Neural progenitor cell (in vitro differentiated cells): ENCODE measurements at places on chromosomes 13 and 19.

DNA sequence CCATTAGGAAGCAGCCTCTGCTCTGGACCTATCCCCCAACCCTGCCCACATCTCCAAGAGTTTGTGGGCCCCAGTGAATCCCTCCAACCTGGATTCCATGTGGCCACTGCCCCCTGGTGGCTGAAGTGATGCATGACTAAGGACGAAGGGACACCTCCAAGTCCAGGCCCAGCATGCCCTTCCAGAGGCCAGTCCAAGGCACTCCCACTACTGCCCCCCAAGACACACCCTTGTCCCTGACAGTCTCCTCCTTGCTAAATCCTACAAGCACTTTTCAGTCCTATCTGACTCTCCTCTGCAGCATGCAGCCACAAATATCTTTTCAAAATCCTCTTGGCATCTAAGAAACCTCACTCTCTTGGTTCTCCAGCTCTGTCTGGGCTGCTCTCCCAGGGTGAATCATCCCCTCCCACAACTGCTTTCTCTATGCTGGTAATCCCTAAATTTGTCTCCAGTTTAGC lies 33.0 kb downstream of the DEDD2 start:
- DNase-seq: peak; percentile 93

DNA sequence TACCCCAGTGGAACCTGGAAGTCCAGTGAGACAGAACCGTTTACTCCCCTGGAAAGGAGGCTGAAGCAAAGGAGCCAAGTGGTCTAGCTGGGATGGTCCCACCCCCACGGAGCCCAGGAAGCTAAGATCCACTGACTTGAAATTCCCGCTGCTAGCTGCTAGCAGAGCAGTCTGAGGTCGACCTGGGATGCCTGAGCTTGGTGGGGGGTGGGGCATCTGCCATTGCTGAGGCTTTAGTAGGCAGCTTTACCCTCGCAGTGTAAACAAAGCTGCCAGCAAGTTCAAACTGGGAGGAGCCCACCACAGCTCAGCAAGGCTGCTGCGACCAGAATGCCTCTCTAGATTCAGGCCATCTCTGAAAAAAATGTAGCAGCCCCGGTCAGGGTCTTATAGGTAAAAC lies 437.0 kb downstream of the SUCLA2 start:
- peak; percentile 61 for DNase-seq

DNA sequence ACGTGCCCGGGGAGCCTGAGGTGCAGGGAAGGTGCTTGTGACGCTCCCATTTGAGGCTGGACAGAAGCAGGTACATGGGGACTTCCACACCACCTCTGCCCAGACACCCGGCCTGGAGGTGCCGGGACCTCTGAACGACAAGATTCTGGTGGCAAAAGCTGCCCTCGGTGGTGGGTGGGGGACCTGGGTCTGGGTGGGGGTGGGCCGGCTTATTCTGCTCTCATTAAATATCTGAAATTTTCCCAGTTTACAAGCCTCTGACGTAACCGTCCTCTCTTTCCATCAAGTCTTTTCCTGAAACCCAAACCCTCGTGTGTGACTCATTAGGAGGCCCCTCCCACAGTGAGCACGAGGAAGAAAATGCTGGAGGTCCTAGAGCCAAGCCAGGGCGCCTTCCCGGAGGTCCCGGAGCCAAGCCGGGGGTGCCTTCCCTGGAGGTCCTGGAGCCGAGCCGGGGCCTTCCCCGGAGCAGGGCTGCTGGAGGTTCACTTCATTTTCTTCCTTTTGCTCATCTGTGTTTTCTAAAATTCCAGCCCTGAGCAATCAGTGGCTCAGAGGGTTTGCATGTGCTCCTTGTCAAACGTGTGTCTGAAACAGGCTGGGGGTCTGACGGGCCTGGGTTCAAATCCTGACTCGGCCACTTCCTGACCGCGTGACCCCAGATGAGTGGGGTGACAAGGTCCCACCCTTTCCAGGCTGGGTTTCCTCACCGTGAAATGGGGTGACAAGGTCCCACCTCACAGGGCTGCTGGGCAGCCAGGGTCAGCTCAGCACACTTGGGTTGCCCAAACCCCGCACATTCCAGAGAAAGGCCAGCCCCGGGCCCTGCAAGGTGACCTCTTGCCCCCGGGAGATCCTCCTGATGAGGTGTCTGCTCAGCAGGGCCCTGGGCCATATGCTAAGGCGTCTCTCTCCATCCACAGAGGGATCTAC lies 10.0 kb downstream of the CFD start:
- no peak for DNase-seq

GRCh38 chr13:35489050-35489449 lies 12.6 kb upstream of the MAB21L1 start:
- DNase-seq: no peak

DNA sequence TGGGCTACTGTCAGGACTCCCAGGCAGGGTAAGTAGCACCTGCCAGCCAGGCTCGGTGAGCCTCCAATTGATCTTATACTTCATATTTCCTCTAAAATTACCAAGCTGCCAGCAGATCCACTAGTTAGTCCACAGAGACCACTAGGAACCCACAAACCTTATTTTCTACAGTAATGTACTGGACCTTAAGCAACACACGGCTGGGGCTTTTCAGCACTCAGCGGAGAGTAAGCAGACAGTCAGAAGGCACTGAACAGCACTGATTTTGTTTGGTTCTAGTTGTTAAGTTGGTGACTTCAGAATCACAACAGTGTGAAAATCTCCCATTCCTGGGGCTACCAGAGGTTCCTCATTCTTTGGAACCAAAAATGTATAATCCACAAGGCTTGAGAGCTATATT lies 56.1 kb downstream of the MRPL57 start:
- no peak for DNase-seq

DNA sequence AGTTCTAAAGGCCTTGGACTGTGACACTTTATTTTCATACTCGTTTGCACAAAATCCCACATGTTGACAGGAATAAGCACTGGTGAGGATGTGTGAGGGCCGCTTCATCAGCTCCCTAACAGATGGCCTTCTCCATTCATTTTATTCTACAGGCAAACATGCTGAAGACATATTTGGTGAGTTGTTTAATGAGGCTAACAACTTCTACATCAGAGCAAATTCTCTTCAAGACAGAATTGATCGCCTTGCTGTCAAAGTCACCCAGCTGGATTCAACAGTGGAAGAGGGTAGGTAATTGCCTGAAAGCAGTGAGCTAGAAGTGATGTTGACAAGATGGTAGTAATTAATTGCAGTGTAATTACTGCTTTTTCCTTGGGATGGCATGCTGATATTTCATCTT lies 95.7 kb downstream of the GPR12 start:
- DNase-seq: no peak

DNA sequence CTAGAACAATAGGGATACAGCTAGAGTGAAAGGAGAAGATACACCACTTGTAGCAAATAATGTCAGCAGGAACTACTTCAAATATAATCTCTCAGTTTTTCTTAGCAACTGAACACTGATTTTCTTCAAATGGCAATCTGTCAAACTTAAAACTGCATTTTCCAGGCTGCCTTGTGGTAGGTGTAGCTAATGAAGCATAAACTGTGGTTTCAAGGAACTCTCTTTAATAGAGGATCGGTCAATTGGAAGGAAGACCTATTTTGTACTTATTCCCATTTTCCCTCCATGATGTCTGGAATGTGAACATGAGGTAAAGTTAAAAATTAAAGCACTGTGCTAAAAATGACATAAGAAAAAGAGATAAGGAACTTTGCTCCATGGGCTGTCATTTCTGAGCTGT lies 1261.9 kb downstream of the PCDH17 start:
- DNase-seq: no peak

DNA sequence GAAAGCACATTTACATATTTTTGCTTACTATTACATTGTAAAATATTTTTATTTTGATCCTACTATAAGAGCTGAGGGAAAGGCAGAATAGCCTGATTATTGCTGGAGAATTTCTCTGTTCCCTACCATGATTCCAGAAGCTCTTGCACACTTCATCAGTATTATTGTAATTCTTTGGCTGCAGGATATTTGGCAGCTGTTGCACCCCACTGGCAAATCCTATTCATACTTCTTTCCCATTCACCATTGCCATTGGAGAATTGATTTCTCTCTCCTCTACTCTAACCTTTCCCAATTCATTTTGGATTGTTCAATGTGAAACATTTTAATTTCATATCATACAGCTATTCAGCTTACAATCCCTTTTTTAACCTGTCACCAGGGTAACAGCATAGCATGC lies 238.0 kb downstream of the GGACT start:
- no peak for DNase-seq

- DNase-seq: peak; percentile 46
Observed at GRCh38 chr19:47280183-47280797, 5.6 kb downstream of the INAFM1 start.

DNA sequence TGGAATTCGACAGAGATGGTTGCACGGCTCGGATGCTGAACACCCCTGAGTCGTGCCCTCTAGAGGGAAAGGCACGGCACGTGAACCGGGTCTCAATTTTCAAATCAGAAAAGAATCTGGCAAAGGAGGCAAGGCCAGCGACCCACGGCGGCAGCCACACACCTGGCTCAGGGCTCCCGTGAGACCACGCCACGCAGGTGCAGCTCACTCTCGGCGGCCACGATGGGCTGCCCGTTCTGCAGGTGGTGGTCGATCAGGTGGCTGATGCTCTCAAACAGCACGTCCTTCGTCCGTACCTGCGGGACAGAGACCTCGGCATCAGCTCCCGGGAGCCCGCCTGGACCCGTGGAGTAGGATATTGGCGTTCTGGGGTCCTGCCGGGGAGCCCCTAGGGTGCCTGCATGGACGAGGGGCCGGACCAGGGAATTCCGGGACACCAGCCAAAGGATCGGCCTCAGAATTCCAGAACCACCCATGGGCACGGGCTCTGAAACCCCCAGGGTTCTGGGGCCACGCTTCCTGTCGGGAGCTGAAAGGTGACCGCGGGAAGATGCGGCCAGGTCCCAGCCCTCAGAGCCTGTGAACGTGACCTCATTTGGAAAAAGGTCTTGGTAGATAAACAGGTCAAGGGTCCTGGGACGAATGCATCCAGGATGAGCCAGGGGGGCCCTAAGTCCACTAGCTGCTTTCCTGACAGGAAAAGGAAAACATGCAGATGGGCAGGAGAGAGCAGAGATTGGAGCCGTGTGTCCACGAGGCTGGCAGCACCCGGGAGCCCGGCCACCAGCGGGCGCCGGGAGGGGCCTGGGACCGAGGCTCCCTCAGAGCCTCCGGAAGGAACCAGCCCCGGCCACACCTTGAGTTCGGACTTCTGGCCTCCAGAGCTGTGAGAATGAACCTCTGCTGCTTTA lies 10.1 kb upstream of the C2CD4C start:
- DNase-seq: no peak

DNA sequence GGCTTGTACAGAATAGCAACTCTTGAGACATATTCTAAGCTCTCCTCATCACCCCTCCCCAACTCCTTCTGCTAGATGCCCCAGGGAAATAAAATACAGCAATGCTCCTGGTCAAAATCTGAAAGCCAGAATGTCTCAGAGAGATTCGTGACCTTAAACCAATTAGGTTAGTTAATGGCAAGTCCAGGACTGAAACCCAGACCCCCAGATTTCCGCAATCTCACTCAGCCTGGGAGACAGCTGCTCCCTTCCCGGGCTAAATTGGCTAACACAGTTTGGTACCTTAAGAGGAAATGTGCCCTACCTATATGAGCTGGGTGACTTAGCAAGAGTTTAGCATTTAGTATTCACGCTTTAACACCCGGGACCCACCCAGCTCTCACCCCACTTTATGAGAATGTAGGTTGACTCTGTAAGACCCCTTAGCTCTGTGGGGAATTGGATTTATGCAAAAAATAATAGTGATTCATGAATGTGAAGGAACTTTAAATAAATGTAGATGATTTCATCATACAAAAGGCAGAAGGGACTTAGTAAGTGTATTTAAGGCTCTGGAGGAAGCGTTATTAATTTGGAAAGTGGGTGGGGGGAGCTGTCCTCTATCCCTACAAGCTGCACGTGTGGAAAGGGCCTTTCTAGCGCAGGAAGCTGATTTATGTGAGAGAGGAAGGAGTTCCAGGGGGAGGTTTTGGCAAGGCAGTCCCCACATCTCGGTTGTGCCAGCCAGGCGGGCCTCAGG lies 1.1 kb downstream of the DLEU7 start:
- peak; percentile 4 for DNase-seq

- no peak for DNase-seq
Observed at GRCh38 chr13:96925916-96926628, 68.2 kb downstream of the OXGR1 start.

GRCh38 chr13:21573920-21574712 lies 29.9 kb downstream of the MICU2 start:
- no peak for DNase-seq

DNA sequence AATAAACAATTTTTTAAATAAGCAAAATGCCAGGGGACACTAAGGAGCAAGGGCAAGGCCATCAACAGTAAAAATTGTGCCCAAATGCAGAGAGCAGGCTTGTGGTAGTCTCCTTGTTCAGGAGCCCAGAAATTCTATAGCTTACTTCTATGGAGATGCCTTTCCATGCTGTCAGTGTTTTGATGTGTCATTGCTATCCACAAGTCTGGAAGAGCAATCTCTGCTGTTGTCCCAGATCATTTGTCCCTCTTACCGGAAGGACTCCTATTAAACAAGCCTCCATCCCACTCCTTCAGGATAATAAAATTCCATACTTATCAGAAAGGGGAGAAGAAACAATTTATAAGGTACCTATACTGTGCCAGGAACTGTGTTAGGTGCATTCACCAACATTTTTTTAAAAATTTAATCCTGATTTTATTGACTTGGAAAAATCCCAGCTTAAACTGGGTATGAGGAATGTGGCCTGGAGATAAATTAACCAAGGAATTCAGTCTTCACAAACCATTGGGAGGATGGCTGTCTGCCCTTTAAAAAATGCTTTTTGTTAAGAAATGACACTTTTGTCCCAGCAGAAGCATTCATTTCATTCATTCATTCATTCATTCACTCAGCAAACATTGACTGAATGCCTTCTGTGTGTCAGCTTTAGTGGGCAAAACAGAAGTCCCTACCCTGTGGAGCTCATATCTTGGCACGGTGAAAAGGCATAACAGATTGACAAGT lies 26.8 kb upstream of the CYSLTR2 start:
- DNase-seq: no peak

DNA sequence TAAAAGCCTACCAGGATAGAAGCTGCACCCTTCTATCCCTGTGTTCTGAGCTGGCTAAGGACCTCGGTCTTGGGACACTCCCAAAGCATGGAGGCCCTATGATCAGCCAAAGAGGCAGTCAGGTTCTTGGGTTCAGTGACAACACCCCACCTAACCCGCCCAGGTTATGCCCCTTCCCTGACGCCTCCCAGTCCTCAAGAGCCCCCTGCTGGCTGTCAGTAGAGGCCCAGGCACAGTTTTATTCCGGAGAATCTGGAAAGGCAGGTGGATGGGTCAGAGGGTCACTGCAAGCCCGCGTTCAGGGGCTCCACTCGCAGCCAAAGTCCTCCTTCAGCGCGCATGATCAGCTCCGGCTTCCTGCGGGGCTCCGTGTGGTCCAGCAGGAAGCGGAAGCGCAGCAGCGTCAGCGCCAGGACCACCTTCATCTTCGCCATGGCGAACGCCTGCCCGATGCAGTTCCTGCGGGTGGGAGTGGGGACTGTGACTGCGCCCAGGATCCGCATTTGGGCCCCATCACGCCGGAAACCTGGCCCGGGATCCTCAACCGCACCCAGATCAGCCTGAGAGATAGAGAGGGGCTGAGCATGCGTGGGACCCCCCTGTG lies 22.3 kb downstream of the OR10H3 start:
- DNase-seq: no peak
